ENCODE measurements at places on chromosomes 3 and 15. TPM values are rescaled to one million over a fixed set of nuclear protein-coding genes. Genes with fewer than 3 reads are reported as not detected.

Gene RBP2
- total RNA-seq = not detected

Gene LINGO1
- total RNA-seq = not detected

DNA sequence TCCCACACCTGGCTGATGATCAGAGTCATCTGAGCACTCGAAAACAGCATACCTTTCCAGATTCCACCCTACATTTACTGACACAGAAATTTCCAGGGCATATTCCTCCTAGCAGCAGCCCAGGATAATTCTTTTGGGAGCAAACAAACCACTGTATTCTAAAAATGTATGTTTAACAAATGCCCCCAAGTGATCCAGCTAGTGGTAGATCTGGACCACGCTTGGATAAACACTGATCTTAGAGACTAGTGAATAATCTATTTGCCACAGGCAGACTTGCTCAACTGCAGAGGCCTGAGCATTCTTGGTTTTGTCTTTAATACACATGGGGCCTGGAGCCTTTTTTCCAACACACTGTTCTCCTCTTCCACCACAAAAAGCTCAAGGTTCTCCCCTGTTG, 89.6 kb downstream of the TM4SF4 start:
- peak; percentile 82 for DNase-seq

DNA sequence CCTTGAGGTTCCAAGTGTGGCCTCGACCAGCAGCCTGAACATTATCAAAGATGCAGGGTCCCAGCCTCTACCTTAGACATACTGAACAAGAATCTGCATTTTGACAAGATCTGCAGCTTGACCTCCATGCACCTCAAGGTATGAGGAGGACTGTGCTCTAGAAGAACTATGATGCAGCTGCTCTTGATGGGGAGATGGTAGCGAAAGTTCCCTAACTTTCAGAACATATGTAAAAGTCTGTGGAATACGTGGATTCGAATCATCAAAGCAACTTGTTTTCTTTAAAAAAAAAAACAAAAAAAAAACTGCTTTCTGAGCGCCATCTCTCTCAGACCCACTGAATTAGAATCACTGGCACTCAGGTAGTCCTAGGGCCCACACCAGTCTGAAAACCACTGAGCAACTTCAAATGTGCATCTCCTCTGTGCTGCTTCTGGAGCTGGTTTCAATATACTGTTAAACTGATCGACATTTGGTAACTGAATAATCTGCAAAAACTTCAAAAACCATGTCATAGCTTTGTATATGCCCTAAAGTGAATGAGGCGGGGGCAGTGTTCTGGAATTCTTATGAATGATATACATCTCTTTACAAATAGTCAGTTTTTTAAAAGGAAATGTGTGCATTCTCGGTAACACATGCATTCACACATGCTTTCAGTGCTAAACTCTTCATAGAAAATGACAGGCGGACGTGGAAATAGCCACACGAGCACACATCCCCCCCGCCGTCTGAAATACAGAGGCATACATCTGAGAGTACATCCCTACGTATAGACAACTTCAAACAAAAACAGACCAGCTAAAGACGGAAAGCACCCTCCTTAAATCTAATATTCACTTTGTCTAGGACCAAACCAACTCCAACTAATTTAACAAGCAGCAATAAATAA, 128.8 kb downstream of the FOXP1 start:
- DNase-seq = no peak

- peak; percentile 92 for DNase-seq
Measured at GRCh38 chr15:58551764-58552504, 120.1 kb downstream of the LIPC start.

- no peak for DNase-seq
Measured at GRCh38 chr3:66095295-66096001, 56.7 kb upstream of the MAGI1 start.

DNA sequence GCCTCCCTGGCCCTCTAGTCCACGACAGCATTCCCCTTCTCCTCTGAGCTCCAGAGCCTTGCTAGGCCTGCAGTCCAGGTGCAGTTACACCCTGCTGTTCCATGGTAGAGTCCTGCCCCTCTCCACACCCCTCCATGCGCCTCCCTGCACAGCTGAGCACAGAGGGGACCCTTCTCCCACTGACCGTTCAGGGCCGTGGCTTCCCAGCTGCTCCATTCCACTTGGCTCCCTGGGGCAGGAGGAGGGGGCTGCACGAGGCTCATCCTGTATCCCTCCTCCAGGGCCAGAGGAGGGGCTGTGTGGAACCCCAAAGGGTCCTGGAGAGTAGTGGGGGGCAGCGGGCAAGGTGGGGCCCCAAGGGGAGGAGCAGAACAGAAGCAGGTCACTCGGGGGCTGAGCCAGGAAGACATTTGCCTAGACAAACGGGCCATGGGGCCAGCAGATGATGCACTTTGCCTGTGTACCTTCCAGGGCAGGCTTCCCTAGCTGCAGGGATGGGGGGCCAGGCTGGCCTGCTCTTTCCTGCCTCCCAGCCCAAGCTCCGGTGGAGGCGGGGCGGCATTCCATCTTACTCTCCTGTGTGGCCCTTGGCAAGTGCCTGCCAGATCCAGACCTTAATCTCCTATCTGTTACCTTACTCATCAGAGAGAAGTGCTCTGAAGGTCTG, 20.7 kb upstream of the GOLGA6C start:
- no peak for DNase-seq

DNA sequence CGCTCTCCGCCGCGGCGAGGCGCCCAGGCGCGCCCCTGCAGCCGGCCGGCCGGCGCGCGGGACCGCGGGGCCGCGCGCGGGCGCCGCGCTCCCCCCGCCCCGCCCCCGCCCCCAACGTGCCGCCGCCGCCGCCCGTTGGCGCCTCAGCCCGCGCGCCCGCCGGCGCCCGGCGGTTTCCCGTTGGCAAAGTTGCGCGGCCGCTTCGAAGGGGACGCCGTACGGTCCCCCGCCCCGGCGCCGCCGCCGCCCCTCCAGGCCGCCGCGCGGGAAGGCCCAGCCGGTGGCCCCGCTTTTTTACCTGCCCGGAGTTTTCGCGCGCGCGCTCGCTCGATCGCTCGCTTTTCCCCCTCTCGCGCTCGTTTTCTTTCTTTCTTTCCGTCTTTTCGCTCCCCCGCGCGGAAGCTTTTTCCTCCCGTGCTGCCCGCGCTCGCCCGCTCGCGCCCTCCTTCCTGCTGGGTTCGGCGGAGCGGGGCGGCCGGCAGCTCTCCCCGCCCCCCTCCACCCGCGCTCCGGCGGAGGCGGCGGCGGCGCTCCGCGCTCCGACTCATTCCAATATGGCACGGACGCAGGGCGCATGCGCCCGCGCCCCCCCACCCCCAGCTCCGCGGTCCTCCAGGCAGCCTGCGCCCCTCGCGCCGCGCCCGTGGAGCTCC, at the start of gene SFMBT1:
Gene SFMBT1, minus strand, starts transcription at position 556 of the 653 bp plus-strand sequence. CDS start 76,945 bp downstream, outside the sequence.
- DNase-seq = peak; percentile 46

- peak; percentile 25 for DNase-seq
Measured at GRCh38 chr3:185151964-185152409, 873 bp downstream of the C3orf70 start.

DNA sequence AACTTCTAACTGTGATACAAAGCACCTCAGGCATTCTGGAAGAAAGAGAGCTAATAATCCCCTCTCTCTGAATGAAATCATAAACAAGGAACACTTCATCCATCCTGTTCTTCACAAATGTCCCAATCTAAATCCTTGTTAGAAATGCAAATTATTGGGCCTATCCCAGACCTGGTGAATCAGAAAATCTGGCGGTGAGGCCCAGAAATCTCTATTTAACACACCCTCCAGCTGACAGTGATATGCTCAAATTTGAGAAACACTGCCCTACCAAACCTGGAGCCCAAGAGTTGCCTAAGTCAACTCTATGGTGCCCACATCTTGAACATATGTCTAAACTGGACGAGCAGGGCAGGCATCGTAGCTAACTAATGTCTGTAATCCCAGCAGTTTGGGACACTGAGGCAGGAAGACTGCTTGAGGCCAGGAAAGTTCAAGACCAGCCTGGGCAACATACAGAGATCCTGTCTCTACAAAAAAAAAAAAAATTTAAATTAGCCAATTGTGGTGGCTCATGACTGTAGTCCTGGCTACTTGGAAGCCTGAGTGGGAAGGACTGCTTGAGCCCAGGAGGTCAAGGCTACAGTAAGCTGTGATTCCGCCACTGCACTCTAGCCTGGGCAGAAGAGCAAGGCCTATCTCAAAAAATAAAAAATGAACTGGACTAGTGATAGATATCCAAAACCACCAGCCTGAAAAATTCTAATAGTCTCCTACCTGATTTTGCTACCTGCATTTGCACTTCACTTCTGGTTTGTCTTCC, 23.1 kb downstream of the SCAP start:
- DNase-seq = no peak

Gene ZNF609
- total RNA-seq = 10.6 TPM

DNA sequence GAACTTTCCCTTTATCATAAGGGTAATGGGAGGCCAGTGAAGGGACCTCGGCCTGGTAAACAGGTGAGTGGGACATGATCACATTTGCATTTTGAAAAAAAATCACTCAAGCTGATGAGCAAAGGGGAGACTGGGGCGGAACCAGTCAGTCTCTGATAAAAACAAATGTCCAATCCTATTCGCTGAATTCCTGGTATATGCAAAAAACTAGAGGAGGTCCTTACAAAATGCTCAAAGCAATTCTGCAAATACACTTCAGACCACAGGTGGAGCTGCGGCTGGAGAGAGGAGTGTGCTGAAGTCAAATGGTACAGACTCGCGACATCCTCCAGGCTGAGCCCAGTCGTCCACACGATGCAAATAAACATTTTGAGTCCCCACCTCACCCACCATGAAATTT, 166.7 kb downstream of the FOXP1 start:
- DNase-seq = no peak

DNA sequence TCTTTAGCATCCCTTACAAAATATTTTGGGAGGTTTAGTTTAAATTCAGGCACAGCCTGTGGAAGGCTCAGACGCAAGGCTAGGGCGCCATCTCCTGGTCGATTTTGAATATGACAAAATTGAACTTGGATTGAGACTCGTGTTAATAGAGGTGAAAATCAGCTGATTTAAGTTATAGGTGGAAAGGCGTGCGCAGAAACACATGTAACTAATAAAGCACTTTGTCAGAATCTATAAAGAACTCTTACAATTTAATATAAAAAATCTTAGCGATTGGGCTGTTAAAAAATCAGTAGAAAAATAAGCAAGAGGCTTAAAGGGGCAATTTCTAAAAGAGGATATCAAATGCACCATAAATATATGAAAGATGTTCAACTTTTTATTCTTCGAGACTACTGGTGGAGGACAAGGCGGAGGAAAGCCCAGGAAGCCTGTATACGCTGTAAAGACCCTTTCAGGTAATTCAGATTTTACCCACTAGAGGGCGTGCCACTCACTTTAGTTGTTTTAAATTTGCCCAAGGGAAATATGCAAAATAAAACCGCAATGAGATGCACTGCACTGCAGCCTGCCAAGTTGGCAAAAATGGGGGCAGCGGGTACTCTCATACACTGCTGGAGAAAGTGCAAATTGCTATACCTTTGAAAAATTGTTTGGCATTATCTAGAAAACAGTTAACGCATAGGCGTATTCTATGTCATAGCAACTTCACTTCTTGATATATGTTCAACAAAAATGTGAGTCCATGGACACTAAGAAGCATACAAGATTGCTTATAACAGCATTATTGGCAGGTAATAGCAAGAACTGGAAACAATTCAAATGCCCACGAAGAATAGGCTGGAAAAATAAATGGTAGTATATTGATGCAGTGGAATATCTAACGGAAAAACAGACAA, 64.7 kb downstream of the SLC30A4 start:
- peak; percentile 85 for DNase-seq

GRCh38 chr3:104269771-104270170, 1096.9 kb upstream of the ALCAM start:
- no peak for DNase-seq

DNA sequence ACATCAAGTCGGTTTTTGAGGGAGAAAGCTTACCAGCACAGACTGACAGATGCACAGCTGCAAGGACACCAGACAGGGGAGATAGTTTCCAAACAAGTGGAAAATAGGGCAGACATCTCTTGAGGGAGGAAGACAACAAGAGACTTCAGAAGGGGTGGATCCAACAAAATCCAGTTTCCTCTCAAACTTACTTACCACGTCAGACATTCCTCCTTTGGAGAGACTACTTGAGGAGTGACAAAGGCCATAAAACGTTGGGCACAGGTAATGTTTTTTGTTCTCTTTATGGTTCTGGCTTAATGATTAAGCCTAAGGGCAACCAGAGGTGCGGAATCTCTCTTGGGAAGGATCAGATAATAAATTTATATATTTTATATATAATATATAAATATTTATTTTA, 76.1 kb downstream of the CD200 start:
- no peak for DNase-seq

DNA sequence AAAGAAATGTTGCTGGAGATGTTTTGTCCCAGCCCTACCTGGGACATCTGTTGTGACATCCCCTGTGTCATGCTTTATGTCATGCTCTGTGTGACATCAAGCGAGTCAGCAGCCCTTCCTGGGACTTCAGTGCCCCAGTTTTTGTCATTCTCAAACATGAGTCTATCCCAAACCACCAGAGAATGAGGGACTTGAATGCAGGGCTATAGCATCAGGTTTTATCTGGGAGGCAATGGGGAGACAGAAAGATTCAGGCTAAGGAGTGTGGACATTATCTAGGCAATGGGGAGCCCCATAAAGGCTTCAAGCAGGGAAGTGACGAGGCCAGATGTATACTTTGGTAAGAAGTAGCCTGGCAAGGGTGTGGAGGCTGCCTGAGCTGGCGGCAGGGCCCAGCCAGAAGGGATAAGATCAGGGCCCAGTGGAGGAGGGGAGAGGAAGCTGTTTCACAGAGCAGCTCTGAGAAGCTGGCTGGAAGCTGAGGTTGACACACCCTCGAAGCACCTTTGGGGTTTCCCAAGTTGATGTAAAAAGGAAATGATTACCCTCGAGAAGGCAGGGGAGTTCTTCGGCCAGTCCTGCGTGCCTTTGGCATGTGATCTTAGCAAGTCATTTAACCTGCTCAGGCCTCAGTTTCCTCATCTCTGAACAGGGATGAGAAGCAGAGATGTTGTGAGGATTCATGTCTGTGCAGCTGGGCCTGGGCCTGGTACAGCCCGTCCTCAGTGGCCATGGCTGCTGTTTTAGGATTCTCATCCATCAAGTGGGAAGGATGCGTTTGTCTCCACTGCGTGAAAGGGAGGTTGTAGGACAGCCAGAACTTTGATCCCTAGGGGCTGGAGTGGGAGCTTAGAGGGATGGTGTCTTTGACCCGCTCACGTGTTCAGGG, 34.3 kb downstream of the IRAK2 start:
- DNase-seq = peak; percentile 74

Gene TMEM212
- total RNA-seq = not detected

DNA sequence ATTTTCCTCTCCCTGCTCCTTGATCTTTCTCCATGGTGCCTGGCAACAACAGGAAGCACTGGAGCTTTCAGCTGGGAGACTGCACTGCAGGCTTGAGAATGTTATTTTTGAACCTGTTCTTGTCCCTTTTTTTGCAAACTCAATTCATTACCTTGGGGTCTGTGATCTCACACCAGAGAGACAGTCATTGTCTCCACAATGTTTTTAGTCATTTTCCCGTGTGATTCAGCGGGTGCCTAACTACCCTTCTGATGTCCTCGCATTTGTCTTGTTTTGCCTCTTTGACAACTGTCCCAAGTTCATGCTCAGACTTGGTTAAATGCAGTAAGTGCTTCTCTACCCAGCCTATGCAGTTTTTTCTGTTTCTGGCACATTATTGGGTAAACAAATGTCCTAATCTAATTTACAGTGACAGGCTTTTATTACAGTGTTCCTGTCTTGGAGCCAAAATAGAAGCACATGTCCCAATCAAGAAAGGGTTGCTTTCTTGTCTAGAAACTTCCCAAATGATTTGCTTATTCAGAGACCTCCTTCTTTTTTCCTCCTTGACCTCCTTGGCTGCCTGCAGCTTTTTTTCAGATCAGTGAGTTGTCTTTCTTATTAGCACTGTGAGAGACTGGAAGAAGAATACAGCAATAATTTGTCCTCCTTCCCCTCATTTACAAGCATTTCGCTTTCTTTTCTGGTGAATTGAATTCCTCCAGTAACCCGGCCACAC, 162.4 kb downstream of the NSUN3 start:
- peak; percentile 65 for DNase-seq

- no peak for DNase-seq
Measured at GRCh38 chr15:64530472-64530871, 70.1 kb downstream of the ZNF609 start.
